Activated CD8-positive, alpha-beta memory T cell treated with anti-CD3 and anti-CD28 coated beads, Interleukin-2, amount 50 U/mL, for 48 hours (primary cell): ENCODE measurements at places on chromosomes 2 and 18.

- no peak for DNase-seq
Observed at GRCh38 chr2:174544156-174544555, 53.4 kb downstream of the WIPF1 start.

GRCh38 chr2:84861539-84861938, 19.3 kb downstream of the TRABD2A start:
- DNase-seq, result peak; percentile 50

- no peak for DNase-seq
Observed at GRCh38 chr2:38178556-38179419, 102.8 kb upstream of the CYP1B1 start.

DNA sequence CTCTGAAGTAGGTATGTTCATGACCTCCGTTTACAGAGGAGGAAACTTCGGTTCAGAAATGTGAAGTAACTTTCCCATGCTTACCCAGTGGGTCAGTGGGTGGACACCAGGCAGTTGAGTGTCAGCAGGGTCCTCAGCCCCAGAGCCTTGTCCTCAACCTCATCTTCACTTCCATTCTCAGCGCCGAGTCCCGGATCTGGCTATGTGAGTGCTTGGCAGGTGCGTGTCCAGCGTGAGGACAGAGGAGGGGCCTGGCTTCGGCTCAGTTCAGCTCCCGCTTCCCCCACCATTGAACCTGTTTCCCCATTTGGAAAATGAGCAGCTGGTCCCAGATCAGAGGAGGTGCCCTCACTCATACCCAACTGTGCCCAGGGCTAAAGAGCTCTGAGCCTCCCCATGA, 267.6 kb downstream of the ATAD2B start:
- DNase-seq, result no peak

DNA sequence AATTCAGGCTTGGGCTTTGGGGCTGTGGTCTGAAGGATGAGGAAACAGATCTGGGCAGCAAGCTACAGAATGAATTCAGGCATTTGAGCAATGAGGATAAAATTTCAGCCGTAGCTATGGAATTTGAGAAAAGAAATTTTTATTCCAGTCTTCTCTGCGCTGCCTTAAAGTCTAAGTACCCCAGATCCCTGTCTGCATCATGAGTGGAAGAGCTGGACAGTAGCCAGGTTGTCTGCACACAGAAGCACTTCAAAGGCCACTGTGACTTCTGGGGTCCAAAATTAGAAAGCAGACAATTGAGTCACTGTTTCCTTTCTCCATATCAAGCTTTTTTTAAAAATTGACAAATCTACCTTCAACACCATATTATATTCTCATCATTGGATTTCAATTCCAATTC, 787.6 kb upstream of the GCFC2 start:
- DNase-seq, result no peak

DNA sequence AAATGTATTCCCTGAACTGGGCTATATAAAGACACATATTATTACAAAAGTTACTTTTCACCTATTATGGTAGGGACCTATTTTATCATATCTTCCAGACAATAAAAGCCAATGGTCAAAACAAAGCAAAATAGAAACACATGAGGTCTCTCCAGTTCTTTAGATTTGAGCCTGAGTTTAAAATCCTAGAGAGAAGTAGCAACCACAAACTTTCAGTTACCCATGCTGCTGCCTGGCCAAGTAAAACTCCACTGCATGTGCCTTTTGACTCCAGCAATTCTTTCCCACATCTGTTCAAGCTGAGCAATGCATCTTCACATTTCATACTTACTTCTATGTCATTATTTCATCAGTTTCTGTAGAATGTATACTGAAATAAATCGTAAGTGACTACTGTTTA, 405.3 kb downstream of the STK39 start:
- no peak for DNase-seq

- DNase-seq, result no peak
Observed at GRCh38 chr2:37375741-37376288, 31.4 kb downstream of the QPCT start.
